ENCODE measurements at places on chromosomes 3 and 15. TPM values are rescaled to one million over a fixed set of nuclear protein-coding genes. Genes with fewer than 3 reads are reported as not detected.

Gene KLHL18
- 15.1 TPM for total RNA-seq

Gene SLC27A2
- 1.3 TPM for total RNA-seq

Gene HDAC11
- 9.1 TPM for total RNA-seq

Gene RAD18
- total RNA-seq = 6.8 TPM

Gene WDR72
- total RNA-seq = not detected

Gene ATXN7
- 9.2 TPM for total RNA-seq

Gene THBS1
- total RNA-seq = 6,983 TPM

Gene TEX9
- total RNA-seq = 0.34 TPM

Gene ZNF774
- 1.2 TPM for total RNA-seq

Gene SI
- total RNA-seq = not detected

Gene SPTSSB
- total RNA-seq = not detected

Gene LSAMP
- not detected for total RNA-seq

Gene ZIC1
- total RNA-seq = not detected

Gene MYO5C
- total RNA-seq = 14.3 TPM
